ENCODE measurements at places on chromosomes 2 and 18.
A peak's percentile ranks its signal among the peaks of the same experiment; 100 is the strongest.

DNA sequence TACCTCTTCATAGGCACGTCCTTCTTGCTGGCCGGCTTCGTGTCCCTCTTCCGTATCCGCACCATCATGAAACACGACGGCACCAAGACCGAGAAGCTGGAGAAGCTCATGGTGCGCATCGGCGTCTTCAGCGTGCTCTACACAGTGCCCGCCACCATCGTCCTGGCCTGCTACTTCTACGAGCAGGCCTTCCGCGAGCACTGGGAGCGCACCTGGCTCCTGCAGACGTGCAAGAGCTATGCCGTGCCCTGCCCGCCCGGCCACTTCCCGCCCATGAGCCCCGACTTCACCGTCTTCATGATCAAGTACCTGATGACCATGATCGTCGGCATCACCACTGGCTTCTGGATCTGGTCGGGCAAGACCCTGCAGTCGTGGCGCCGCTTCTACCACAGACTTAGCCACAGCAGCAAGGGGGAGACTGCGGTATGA lies 2.3 kb downstream of the FZD7 start:
- DNase-seq, result peak; percentile 56

DNA sequence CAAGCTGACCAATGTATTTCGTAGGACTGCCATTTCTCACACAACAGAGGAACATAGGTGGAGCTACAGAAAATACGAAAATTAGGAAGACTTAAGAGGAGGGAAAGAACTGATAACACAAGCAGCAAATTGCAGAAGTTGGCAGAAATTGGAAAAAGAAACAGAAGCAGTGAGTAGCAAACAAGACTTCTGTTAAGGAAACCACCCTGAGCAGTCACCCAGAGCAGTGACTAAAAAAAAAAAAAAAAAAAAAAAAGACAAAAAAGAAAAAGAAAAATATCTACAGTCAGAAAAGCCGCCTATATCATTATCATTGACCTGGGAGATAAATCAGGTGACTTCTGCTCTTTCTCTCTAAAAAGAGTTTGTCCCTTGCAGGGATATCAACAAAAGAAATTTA lies 21.4 kb downstream of the STK17B start:
- no peak for DNase-seq

DNA sequence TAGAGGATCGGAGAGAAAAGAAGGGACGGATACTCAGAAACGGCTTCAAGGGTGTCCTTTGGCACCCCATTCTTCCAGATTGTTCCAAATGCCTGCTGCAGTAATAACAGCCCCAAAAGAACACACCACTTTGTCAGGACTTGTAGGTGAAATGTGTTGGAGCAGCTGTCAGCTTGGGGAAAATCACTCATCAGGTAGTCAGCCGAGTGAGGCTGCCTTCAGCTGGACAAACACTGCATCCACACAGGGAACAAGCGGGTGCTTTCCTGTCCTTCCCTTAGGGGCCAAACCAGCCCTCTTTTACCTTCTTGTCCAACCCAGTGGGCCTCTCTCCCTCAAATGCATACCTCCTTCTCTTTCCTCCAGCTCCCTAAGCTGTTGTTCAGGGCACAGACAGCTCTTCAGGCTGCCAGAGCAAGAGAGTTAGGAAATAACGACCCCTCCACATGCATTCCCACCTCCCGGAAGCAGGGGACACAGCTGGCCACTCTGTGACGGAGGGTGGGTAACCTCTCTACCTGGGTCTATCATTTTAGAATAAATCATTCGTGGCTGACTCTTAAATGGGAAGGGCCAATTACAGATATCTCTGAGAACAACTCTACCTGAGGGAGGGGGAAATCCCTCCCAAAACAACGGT lies 48.1 kb downstream of the BCL11A start:
- no peak for DNase-seq

DNA sequence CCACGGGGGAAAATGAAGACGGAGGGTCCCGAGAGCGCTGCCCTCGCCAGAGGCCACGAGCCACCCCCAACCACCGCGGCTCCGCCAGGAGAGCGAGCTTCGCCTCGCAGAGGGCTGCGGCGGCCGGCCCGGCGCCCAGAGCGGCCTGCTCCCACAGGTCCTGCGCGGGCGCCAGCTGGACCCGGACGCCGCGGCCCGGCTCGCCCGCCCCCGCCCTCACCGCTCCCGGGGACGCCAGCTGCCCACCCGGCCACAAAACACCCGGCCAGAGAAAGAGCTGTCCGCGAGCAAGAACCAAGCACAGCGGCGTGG lies 709 bp downstream of the PTPN2 start:
- no peak for DNase-seq

- no peak for DNase-seq
Observed at GRCh38 chr2:217990791-217991465, 11.9 kb downstream of the TNS1 start.

- peak; percentile 71 for DNase-seq
Observed at GRCh38 chr2:242060212-242060835, 190.8 kb downstream of the RTP5 start.

GRCh38 chr2:104047516-104047915 lies 806.4 kb upstream of the POU3F3 start:
- no peak for DNase-seq

DNA sequence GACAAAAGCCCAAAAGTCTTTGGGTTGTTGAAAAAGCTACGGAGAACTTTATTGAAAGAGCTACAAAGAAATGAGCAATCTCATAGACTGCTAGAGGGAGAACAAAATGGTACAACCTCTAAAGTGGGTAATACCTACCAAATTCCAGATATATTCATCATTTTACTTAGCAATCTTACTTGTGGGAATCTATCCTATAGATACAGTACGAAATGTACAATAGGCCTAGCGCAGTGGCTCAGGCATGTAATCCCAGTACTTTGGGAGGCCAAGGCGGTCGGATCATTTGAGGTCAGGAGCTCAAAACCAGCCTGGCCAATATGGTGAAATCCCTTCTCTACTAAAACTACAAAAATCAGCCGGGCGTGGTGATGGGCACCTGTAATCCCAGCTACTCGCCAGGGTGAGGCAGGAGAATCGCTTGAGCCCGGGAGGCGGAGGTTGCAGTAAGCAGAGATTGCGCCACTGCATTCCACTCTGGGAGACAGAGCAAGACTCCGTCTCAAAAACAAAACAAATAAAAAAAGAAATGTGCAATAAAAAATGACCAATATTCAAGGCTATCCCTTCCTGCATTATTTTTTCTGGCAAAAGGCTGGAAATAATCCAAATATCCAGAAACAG lies 10.1 kb downstream of the EXOC6B start:
- peak; percentile 56 for DNase-seq

DNA sequence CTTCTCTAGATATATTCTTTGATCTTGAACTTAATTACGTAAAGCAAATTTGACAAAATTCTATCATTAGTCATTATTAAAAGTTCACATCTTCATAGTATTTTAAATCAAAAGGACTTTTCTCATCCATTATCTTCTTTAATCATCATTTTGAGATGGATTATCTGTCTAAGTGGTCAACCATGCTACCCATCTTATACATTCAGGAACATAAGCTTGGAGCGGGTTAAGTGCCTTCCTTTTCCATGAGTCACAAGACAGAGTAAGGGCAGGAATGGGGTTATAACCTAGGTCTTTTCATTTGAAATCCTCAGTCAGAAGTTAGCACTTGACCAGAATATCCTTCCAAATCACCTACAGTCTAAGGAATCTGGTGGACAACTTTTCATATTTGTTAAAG lies 297.1 kb downstream of the TCF4 start:
- DNase-seq, result peak; percentile 24

- DNase-seq, result no peak
Observed at GRCh38 chr2:240819858-240820606, at the start of gene KIF1A. Gene KIF1A (minus strand): TSS chr2:240820219. CDS start chr2:240797752, 22,467 bp downstream.

DNA sequence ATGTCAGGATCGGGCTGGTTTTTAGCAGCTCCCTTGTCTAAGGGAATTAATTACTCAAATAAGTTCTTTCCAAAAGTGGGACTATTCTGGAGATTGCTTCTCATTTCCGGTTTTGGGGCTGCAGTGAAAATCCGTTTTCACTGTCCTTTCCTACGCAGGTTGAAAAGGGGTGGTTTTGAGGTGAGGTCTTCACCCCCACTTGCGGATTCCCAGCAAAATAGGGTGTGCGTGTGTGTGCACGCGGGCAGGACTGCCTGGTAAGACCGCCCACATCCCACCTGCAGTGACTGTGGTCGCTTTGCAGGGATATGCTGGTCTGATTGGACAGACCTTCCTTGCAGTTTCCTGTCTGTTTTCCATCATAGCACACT lies 472 bp upstream of the PLEKHM3 start:
- DNase-seq, result no peak

DNA sequence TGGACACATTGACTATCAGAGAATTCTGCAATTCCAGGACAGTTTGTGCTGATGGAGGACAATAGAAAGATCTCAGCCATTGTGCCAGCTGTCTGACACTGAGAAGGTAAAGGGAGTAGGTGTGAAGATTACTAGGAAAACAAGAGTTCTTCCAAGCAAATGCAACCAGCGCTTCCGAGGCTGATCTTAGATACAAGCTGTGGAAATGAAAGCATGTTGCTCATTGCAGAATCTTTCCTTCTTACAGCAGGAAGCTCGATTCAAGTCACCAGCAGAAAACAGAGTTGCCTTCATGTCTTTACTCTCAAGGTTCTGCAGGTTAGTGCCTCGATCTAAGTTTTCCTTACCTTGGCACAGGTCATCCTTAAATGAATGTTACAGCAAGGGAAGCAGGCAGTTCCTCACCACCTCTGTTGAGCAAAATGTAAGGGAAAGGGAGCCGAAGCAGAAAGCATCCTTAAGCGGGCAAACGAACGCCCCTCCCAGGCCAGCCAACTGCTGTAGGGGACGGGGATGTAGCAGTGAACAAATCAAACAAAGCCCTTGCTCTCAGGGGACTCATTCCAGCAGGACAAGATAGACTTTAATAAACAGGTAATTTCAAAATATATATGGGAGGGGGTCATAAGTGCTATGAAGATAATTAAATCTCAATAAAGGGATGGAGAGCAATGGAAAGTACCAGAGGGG lies 54.3 kb downstream of the MARCHF4 start:
- DNase-seq, result no peak

DNA sequence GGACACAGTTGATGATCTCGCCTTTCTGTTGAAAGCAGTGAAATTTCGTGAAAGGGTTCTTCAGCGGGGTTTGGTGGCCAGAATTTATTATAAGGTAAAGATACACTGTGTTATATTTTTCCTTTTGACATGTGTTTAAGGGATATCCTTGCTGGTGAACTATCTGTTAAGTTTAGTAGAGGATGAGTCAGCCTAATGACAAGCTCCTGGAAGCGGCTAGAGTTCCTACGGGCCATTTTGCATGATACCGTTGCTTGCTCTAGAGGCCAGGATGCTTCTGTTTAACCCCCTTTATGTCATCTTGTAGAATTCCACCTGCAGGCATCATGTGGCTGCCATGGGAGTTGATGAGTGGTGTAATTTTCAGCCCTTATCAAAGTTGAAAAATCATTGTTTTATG lies 124.8 kb upstream of the BCL2L11 start:
- no peak for DNase-seq

- no peak for DNase-seq
Observed at GRCh38 chr2:238567067-238567855, 140.5 kb downstream of the ASB1 start.

- DNase-seq, result no peak
Observed at GRCh38 chr18:10565835-10566234, 40.0 kb downstream of the NAPG start.

Measured in fibroblast of lung (primary cell).